Central memory CD4-positive, alpha-beta T cell (primary cell): ENCODE measurements at places on chromosomes 16 and 17.

- DNase-seq: no peak
These were observed 180.5 kb downstream of the VPS53 start for GRCh38 chr17:534071-534691.

DNA sequence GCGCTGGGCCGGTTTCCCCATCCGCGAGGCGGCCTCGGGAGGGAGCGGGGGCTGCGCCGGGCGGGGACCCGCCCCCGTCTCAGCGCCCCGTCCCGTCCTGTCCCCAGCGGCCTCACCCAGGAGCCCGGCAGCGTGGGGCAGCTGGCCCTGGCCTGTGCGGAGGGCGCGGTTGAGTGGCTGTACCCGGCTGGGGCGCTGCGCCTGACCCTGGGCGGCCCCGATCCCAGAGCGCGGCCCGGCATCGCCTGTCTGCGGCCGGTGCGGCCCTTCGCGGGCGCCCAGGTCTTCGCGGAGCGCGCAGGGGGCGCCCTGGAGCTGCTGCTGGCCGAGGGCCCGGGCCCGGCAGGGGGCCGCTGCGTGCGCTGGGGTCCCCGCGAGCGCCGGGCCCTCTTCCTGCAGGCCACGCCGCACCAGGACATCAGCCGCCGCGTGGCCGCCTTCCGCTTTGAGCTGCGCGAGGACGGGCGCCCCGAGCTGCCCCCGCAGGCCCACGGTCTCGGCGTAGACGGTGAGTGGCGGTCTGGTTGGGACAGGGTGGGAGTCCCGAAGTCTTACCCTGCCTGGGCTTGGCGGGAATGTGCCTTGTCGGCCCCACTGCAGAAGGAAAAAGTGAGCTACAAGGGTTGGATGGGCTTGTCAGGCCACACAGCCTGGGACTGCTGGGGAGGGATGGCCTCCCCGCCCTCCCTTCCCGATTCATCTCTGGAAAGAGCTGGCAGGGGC is 720 bp downstream of the METRN start:
- no peak for DNase-seq

GRCh38 chr16:85491058-85491771 is 121.9 kb upstream of the GSE1 start:
- no peak for DNase-seq

GRCh38 chr17:57033296-57033695 is 51.8 kb upstream of the AKAP1 start:
- DNase-seq: no peak

DNA sequence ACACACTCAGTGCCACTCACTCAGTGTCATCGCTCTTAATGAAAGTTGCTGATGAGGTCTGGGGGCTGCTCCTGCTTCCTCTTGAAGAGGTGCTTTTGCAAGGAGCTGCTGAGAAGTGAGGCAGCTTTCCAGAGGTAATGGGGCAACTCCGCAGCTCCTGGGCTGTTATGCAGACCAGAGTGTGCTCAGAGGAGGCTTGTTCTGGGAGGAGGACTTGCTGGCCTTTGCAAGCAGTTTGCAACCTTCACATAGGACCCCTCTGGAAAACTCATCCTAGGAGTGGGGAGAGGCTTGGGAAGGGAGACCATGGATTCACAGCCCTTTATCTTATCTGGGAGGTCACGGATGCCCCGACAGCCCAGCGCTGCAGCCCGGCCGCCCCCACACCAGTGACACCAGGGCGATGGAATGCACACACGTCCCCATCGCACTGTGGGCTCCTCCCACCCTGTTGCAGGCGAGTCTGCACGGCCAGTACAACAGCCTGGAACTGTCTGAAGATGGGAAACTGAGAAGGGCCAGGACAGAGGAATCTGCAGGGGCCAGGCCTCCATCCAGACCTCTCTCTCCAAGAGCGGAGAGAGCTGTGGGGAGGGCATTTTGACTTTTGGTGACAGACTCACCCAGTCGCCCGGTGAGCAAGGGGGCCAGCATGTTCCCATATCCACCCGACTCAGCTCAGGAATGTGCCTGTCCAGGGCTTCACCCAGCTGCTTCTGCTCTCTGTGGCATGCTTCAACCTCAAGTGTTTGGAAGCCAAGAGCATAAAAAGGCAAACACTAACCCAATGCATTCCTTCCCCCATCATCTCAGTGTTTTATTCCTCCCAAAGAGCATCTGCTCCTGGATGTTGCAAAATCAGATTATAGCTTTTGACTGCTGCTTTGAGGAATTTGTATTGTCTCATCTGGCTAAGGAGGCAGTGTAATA is 78.6 kb upstream of the ZNF469 start:
- DNase-seq: no peak

DNA sequence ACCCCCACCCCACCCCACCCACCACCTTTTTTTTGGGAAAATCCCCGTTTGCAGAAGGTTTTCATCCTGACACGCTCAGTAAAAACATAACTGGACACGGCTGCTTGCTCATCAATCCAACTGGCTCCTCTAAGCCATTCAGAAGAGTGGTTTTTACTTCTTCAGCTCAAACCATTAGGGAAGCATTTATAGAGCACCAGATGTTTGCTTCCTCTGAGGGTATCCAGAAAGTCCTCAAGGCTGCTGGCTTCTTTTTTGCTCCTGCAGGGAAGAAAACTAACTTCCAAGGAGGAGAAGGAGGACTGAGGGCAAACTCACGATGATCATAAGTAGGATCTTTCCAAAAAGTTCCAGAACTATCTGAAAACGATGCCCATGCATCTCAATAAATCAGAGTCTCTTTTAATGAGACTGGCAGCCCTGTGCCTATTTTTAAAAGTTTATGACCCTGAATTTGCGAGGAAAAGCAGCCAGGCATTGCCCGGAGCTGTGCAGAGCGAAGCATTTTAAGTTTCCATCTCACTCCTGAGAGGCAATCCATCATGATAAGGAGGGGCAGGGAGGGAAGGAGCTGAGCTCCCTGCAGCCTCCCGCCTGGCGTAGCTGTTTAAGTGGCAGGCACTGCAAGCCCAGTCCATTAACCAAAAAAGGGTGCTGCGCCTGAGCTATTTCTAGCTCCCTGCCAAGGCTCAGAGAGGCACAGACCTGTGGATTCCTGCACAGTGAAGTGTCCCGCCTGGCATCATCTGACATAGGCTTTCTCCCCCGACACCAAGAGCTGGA is 146.3 kb upstream of the FOXF1 start:
- DNase-seq: no peak

DNA sequence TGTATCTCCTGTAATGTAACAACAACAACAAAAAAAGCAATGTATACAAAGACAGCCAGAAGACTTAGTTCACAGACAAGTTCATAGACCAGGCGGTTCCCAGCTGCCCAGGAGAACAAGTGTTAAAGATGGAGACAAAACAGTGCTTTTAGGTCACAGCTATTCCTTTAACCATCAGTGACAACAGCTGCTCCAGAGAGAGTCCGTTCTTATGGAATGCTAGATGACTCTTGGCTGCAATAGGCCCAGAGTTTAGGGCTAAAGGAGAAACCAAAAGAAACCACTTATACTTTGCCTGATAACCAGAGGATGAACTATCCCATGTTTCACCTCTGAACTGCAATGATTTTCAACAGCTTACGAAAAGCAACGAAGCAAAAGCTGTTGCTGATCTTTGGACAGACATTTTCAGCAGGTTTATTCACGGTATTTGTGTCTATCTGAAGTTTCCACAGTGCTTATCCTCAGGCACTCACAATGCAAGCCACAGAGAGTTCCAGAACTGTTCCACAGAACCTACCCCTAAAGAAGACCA is 6.0 kb downstream of the ZCCHC14 start:
- DNase-seq: no peak

GRCh38 chr16:1511662-1512569 is 18.8 kb downstream of the TELO2 start:
- DNase-seq: no peak

DNA sequence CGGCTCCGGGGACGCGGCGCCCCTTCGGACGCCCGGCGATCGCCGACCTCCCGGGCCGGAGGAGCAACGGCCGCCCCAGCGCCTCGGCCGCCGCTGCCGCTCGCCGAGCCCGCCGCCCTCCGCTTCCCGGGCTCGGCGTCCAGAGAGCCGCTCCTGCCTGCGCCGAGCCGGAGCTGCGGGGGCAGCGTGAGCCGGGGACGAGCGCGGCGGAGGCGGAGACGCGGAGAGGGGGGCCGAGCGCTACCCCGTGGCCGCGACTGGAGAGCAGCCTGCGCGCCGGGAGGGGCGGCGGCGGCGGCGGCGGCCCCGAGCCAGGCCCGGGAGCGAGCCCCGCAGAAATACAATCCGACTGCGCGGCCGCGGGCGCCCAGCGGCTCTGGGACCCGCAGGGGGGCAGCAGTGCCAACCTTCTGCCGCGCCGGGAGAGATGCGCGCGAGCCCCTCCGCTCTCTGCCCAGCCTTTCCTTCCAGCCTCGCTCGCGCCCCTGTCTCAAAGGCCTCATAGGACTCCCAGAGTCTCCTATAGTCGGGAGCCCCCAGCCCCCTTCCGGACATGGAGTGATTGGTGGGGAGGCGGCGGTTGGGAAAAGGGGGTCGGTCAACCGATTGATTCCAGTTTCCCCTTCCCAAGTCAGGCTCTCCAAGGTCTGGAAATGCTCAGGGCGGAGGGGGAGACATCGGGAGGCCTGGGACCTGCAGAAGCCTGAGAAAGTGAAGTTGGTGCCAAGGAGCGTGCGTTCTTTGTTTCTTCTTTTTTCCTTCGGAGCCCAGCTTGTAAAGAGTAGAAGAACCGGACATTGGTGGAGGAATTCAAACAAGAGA is 1.0 kb upstream of the SDK2 start:
- DNase-seq: no peak

DNA sequence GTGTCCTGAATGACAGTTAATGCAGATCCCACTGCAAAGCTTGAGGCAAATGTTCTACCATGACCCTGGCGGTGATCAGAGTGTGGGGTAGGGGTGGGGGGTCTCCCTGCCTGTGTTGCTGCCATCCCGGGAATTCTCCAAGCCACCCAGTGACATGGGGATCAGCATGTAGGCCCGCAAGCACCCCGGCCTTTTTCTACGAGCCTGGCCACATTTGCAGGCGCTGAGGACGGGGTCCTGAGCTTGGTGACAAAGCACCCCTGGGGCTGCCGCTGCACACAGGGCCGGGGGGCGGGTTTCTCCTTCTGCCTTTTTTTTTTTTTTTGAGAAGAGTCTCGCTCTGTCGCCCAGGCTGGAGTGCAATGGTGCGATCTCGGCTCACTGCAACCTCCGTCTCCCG is 35.8 kb downstream of the SLC7A5 start:
- DNase-seq: no peak

GRCh38 chr17:58679263-58680037 is 12.4 kb downstream of the TEX14 start:
- DNase-seq: no peak

DNA sequence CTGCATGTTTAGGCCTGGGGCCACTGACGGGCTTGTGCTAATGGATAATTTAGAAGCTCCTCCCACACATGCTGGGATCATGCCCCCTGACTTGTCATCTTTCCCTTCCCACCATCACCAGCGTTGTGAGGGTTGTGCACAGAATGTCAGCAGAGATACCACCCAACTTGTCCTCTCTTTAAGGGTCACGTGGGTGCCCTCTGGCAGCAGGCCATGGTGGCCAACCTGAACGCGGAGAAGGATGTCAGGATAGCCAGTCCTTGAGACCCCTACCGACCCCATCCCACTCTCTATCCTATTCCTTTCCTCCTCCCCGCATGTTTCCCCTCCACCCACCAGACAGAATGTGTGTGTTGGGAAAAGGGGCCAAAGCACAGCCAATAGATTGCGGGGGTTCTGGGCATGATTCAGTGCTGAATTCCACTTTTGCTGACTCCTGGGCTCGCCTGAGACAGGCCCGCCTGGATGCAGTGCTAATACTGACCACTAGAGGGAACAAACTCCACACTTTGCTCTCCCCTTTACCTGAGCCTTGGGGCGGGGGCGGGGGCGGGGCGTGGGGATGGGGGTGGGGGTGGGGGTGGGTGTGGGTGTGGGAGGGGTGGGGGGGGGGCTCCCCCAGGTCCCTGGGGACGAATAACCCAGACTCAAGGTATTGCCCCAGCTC is at the start of gene GH2:
GH2 (minus strand) TSS at position 10 of the 667 bp plus-strand sequence. CDS start 143 bp downstream, outside the sequence.
- DNase-seq: peak; percentile 30

DNA sequence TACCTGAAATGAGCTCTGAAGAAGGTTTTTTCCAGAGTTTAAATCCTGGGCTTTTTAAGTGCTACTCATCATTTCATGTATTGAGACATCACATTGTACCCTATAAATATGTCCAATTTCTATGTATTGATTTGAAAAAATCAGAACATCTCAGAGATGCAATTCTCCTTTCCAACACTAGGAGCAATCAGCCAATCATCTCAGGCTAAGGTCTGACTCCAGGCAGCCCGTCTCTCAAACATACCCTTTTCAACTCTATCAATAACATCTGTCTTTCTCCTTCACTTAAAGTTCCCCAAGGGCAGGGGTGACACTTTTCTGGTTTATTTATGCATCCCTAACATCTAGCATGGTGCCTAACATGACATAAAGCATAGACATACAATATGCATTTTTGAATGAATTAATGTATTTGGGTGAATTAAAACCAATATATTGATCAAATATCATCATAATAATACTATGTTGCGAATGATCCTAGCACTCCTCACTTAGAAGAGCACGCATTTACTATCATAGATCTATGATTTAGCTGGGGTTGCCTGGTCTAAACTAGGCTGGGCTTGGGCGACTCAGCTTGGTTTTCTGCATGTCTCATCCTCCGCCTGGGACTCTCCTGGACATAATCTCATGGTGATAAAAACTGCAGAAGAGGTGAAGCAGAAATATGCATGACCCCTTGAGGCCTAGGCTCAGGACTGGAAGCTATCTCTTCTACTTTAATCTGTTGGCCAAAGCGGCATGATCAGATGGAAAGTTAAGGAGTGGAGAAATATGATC is 5.2 kb upstream of the CDH11 start:
- no peak for DNase-seq

DNA sequence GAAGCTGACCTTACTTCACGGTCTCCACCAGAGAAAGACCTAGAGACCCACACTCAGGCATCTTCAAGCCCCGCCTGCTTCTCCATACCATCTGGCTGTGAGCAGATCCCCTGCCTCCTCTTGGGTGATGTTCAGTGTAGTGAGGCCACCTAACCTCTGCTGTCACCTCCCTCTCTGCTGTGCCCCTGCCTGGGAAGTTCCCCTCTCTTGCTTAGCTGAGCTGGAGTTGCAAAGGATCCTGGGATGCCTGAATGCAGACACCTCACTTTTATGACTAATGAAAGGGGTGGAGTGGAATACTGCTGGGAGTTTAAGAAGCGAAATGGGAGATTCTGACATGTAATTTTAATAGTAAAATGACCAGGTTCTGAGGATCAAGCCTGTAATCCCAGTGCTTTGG is 5.8 kb downstream of the IRX3 start:
- no peak for DNase-seq

GRCh38 chr17:60442271-60443173 is 20.2 kb downstream of the CHCT1 start:
- DNase-seq: no peak

DNA sequence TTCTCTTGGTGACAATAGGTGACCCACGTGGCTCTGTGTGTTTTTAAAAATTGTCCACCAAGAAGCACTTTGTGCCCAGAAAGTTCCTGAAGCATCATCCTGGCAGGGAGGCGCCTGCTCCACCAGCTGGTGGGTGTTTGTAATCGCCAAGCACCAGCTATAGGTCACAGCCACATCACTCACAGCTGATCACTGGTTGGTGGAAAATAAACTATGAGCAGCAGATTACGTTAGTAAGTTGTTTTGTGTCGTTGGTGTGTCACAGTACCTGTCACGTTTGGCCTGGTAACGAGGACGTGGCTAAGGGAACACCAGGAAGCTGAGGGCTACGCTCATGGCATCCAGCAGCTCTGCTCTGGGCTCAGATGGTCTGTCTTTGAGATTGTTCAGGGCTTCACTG is 10.1 kb downstream of the MRM3 start:
- no peak for DNase-seq
